Kidney glomerular epithelial cell (primary cell): ENCODE measurements at places on chromosomes 12 and 14.

- DNase-seq: no peak
These were observed 270.3 kb upstream of the AMIGO2 start for GRCh38 chr12:47350062-47350408.

GRCh38 chr14:95308073-95308472 lies 11.6 kb downstream of the CLMN start:
- DNase-seq: no peak

- DNase-seq: peak; percentile 88
These were observed 66.2 kb upstream of the PTGR2 start for GRCh38 chr14:73785336-73785833.

DNA sequence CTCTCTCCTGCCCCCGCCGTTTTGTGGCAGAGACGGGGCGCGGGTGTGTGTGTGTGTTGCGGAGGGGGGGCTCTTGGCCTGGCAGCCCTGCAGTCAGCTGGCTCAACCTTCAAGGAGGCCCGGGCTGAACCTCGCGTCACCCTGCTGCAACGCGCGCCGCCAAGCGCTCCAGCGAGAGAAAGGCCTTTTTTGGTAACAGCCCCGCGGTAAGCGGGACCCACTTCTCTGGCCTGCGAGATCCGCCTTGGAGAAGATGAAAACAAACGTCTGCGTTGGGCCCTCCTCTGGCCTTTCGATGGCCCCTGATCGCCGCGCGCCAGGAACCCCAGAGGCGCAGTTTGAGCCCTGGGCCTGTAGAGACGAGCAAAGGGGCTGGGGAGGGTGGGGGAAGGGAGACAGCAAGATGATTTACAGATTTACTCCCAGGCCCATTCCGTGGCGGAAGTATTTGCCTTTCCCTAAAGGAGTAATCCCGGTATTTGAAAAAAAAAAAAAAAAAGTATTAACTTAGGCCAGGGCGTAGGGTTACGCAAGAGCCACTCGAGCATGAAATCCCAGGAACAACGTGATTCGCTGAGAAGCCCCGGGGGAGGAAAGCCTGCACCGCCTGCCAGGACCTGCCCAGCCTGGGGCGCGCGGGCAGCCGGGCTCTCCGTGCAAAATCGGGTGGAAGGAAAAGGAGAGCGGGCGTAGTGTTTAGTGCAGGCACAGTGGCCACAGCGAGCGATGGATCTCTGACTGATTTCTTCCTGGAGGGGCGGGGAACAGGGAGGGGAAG lies 4.5 kb upstream of the IRF2BPL start:
- DNase-seq: peak; percentile 94

GRCh38 chr12:51744235-51744634 lies 104.3 kb downstream of the FIGNL2 start:
- no peak for DNase-seq

GRCh38 chr14:56996721-56997399 lies 186.6 kb upstream of the OTX2 start:
- DNase-seq: no peak

- no peak for DNase-seq
These were observed 32.1 kb downstream of the TXNRD1 start for GRCh38 chr12:104247698-104248097.

- peak; percentile 80 for DNase-seq
These were observed 4.7 kb downstream of the LRIG3 start for GRCh38 chr12:58915634-58916033.

GRCh38 chr14:51674294-51675002 lies 22.7 kb downstream of the FRMD6 start:
- DNase-seq: no peak

- DNase-seq: no peak
These were observed 5.6 kb upstream of the ASCL1 start for GRCh38 chr12:102951841-102952240.

DNA sequence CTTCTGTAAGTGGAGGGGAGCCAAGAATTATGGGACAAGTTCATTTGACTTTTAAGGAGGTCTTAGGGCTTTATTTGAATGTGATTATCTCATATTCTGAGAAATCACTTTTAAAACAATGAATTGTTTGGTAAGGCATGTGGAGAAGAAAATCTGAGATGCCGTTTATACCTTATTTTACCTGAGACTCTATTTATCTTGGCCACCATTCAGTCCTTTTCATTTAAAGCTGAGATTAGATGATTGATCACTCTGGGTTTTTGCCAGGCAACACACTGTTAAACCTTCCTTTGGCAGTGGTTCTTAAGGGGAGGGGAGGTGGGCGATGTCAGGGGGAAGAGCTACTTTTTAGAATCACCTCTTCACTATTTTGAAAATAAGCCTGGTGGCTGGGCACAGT lies 11.4 kb downstream of the CAND1 start:
- no peak for DNase-seq

GRCh38 chr12:125143491-125143890 lies 78.3 kb downstream of the AACS start:
- DNase-seq: no peak

- DNase-seq: no peak
These were observed 38.7 kb downstream of the STX2 start for GRCh38 chr12:130800312-130800711.

- DNase-seq: peak; percentile 84
These were observed 77.8 kb upstream of the MAX start for GRCh38 chr14:65179918-65180724.

GRCh38 chr12:74539261-74539660 lies 1.6 kb downstream of the ATXN7L3B start:
- no peak for DNase-seq

- no peak for DNase-seq
These were observed 133.7 kb downstream of the ADGRD1 start for GRCh38 chr12:131087302-131087818.

DNA sequence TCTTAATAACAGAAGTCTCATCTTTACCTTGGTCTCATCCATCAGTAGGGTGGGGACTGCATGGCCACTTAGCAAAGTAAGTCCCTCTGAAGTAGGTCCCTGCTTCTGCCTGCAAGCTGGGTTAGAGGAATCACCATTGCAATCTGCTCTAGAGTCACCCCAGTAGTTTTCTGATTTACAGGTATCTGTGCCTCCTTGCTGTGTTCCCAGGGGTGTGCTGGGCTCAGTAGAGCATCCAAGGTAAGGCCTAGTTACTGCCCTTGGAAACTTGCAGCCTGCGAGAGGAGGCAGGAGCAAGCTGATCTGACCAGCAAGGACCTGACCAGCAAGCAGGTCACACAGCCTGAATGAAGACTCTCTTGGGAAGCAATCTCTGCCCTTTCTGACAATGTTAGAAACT lies 160.8 kb upstream of the GSC start:
- no peak for DNase-seq

DNA sequence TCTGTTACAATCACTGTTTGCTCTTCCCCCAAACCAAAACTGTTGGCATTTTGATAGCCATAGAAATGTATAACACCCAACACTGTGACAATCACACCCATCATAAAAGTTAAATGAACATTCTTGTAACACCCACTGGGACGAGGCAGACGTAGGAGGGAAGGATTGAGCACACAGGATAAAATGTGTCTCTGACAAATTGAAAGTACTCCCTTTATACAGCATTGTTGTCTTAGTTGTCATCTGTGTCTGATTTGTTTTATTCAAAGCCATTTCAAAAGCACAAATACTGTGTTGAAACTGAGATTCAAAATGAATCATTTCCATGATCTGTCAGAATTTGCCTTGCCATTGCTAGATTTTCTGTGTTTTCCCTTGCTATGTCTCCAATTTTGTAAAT lies 436.3 kb downstream of the TMTC2 start:
- DNase-seq: no peak

DNA sequence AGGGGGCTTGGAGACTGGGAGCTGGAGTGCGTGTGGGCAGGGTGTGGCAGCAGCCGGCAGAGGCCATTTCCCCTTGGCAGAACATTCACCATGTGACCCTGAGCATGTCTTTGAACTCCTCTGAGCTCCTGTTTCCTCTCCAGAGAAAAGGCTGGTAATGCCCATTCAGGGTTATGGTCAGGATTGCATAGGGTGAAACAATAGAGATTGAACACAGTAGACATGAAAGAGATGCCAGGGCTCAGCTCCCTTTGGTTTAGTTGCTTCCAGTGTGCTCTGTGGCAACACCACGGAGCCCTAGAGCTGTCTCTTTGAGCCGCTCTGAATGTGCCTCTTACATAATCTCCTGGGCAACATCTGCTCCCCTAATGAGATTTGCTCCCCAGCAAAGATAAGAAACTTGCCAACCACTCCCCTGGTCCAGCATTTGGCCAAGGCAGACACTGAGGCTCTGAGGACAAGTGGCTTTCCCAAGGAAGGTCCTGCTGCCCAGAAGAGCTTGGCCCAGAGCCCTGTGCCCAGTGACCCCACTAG lies 4.6 kb downstream of the IFI27 start:
- DNase-seq: no peak

GRCh38 chr12:84661786-84662185 lies 250.8 kb downstream of the SLC6A15 start:
- no peak for DNase-seq

DNA sequence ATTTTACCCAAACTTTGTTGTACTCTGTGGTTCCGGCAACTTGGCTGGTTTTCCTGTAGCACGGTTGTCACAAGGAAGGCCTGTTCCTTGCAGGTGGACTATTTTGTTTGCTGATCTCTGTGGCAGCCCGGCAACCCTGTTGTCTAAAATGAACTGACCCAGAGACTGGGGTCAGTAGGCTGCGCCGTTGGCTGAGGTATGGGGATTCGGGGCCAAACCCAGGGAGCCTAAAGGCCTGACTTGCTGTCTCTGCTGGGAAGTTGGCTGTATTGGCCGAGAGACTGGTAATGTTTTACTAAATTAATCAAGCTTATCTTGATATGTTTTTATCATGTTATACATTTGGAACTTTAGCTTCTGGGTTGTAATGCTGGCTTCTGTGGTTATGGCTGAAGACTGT lies 13.8 kb downstream of the SMIM41 start:
- no peak for DNase-seq

DNA sequence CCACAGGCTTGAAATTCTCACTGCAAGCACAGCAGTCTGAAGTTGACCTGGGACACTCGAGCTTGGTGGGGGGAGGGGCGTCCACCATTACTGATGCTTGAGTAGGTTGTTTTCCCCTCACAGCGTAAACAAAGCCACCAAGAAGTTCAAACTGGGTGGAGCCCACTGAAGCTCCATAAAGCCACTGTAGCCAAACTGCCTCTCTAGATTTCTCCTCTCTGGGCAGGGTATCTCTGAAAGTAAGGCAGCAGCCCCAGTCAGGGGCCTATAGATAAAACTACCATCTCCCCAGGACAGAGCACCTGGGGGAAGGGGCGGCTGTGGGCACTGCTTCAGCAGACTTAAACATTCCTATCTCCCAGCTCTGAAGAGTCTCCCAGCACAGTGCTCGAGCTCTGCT lies 31.7 kb upstream of the ST8SIA1 start:
- no peak for DNase-seq

DNA sequence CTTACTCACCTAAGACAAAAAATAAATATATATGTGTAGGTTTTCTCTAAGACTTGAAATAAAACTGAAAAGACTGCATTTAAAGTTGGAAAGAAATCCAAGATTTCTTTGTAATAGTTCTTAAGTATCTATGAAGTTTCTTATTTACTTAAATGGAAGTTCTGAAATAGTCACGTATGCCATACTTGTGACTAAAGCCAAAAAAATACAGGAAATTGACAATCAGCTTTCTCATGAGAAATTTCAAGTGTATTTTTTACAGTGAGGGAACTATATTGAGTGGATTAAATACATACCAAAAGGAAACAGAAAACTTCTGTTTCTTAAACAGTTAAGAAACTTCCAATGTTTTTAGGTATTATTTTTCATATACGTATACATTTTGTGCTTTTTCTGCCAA lies 188.1 kb downstream of the DPY19L2 start:
- DNase-seq: no peak

GRCh38 chr12:101619026-101619786 lies 24.4 kb downstream of the MYBPC1 start:
- DNase-seq: no peak

- DNase-seq: no peak
These were observed 109.2 kb upstream of the FUT8 start for GRCh38 chr14:65303190-65303898.

- no peak for DNase-seq
These were observed 129.6 kb downstream of the NDUFA12 start for GRCh38 chr12:94873734-94874517.
